ENCODE measurements at places on chromosomes 6 and 20. TPM values are rescaled to one million over a fixed set of nuclear protein-coding genes. Genes with fewer than 3 reads are reported as not detected.

Gene FLRT3
- 19.9 TPM for total RNA-seq

Gene MAP1LC3A
- 26.4 TPM for total RNA-seq

Gene GDAP1L1
- not detected for total RNA-seq

Gene ABHD16B
- not detected for total RNA-seq

Gene BPI
- total RNA-seq: not detected

Gene NKX2-2
- total RNA-seq: not detected

Gene HTR1E
- total RNA-seq: not detected

Gene DLK2
- 21.3 TPM for total RNA-seq

Gene PHACTR3
- total RNA-seq: 13.6 TPM

Gene SLC2A10
- total RNA-seq: 11.5 TPM

Gene MEI4
- not detected for total RNA-seq

Gene GPR63
- total RNA-seq: 0.51 TPM

Gene BICRAL
- 2.0 TPM for total RNA-seq

Gene LAMA2
- 0.37 TPM for total RNA-seq

Gene NKX2-4
- total RNA-seq: not detected

Gene SFTA2
- not detected for total RNA-seq

Gene WFDC12
- total RNA-seq: not detected

Gene FUT9
- total RNA-seq: not detected

Gene PCK1
- not detected for total RNA-seq

Gene ZNF184
- 2.6 TPM for total RNA-seq

Gene TBC1D22B
- total RNA-seq: 6.9 TPM

Gene MMP24OS
- total RNA-seq: 15.9 TPM

Gene MYL9
- total RNA-seq: 4.8 TPM

Gene HAO1
- not detected for total RNA-seq

Gene RING1
- 14.3 TPM for total RNA-seq

Gene RAB32
- total RNA-seq: 47.6 TPM

Gene PM20D2
- 12.8 TPM for total RNA-seq

Gene HRH3
- not detected for total RNA-seq

Gene ELOVL2
- not detected for total RNA-seq

Gene MRAP2
- total RNA-seq: 0.46 TPM

Gene OR2J3
- total RNA-seq: not detected

Gene HLA-DQA2
- total RNA-seq: not detected

Gene LIN28B
- not detected for total RNA-seq

Gene RAMACL
- total RNA-seq: 0.05 TPM
